ENCODE measurements at places on chromosomes 7 and 10.

GRCh38 chr7:141986923-141987322 is 8.8 kb upstream of the MGAM start:
- DNase-seq = no peak

DNA sequence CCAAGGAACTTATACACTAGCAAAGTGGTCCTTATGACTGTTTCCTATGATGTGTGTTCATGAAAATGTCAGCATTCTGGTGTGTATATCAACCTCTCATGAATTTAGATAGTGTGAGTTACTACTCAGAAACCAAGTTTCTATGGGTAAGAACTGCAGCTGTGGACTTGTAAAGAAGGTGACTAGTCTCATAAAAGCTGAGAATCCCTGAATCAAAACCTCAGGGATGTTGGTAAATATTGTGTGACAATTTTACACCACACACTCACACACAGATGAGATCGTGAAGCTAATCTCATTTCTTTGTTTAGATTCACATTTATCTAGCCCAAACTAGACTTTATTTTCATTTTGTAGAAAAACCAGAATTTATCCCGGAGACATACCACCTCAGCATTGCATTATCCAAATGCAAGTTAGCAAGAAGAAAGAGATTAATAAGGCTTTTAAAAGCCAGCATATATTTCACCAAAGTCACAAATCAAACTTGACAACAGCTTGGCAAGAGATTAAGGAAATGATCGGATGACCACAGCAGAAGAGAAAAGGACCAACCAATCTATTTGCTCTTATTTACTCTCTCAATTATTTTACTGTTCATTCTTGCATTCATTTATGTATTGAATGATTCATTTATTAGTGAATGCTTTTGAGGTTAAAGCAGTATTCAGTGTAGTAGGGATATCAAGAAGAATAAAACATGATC is 92.9 kb downstream of the PLXDC2 start:
- no peak for DNase-seq

- DNase-seq = no peak
Observed at GRCh38 chr7:7651479-7651878, 10.9 kb downstream of the UMAD1 start.

GRCh38 chr7:92244808-92245486 is 767 bp downstream of the KRIT1 start:
- DNase-seq = no peak

- no peak for DNase-seq
Observed at GRCh38 chr10:28551086-28551485, 18.2 kb downstream of the WAC start.

DNA sequence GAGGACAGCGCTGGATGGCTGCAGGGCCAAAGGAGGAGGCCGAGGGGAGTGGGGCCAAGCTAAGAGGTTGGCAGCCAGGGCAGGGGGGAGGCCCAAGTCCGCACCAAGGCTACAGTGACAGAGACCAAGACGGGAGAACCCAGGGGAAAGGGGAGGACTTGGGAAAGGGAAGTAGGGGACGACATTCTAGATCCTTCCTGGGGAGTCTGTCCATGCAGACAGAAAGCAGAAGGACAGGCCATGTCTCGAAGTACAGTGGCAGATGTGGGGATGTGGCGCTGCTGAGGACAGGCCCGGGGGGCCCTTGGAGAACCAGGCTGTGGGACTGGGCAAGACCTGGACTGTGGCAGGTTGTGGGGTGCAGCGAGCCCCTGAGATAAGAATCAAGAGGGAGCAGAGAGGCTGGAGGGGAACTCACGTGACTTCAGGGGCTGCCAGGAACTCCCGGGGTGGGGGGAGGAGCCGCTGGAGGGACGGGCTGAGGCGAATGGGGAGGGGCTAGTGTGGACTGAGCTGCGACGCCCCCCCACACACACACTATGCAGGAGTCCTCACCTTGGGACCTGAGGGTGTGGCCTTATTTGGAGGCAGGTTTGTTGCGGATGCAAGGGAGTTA is 68.5 kb upstream of the TNRC18 start:
- DNase-seq = no peak

GRCh38 chr7:125149151-125149550 is 219.5 kb upstream of the POT1 start:
- no peak for DNase-seq

DNA sequence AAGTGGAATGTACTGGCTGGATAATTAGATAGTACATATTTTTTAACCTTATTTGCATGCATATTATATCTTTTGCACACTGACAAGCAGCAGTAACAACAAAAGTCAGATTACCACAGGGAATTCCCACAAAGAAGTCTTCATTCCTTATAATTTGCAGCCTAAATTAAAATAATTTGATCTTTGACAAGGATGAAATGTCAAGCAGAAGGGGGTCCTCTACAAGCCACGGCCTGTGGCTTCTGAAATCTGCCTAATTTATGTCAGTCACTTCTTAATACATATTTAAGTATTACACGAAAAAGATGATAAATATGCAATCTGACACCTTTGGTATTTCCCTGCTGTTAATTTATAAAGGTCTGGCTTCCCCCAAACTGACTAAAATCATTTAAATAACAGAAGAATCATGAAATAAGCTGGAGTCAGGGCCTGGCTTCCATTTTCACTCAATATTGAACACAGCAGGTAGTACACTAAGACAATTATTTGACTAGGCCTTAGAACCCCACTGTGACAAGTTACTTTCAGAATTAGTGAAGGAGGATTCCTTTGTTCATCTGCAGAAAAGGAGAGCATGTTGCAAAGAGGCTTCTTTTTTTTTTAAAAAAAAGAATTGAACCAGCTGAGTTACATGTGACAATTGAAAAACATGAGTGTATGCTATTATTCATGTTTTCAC is 351.1 kb upstream of the ETV1 start:
- DNase-seq = no peak

DNA sequence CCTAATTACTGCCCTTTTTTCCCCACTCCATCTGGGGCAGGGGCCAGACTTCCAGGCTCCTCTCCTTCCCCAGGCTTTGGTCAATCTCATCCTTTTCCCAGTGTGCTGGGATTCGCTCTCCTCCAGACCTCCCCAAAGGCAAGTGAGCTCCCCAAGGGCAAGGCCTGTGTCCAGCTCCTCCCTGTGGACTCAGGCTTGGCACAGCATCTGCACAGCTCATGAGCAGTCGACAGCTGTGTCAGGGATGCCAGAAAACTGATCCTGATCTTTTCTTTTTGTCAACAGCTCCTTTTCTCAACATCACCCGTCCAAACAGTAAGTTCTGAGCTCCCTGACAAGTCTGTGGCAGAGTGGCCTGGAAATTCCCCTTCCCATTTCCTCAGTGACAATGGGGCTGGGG is 67.1 kb downstream of the C10orf120 start:
- DNase-seq = no peak

DNA sequence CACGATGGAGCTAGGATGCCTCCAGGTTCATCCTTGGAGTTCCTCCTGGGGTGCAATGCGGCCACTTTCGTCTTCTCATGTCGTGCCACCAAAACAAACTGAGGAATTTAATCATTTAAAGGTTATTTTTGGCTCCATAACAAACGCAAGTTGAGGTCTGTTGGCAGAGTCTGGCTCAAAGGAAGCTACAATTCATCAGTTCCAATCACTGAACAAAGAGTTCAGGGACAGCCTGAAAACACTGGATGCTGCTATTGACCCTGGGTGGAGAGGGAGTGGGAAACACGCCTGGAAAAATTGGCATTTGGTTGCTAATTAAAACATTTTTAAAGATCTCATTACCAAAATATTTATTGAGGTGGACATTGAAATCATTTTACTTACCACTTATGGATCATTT is 11.4 kb upstream of the MGMT start:
- no peak for DNase-seq

DNA sequence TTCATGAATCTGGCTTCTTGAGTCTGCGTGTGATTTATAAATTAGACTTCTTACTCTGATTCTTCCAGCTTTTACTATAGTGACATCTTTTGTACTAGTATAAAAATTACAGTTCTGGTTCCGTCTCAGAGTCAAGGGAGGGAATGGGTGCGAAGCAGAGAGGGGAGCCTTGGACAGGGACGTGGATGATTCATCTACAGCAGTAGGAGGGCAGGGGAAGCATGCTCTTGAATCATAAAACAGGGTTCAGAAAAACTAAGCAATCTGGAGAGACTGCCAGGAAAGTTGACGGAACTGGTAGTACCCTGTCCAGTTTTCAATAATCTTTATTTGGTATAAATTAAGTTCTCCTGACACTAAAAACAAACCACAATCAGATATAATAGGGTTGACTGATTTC is 58.1 kb downstream of the ITGA8 start:
- DNase-seq = no peak

- DNase-seq = no peak
Observed at GRCh38 chr7:131346885-131347592, 19.4 kb downstream of the MKLN1 start.

DNA sequence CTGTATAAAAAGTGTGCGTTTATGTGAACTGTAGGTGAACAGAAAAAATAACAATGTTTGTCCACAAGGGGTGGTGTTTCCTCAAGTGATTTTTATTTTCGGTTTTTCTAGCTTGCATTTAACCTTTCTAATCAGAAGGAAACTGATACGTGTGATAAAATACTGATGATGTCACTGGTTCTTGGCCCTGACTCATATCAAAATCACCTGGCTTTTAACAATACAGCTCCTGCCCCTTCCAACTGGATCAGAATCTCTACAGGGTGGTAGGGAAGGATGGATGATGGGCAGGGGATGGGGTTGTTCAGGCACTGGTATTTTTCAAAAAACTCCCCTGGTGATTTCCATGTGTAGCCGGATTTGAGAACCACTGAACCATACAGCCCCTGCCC is 10.9 kb downstream of the NPFFR1 start:
- no peak for DNase-seq

DNA sequence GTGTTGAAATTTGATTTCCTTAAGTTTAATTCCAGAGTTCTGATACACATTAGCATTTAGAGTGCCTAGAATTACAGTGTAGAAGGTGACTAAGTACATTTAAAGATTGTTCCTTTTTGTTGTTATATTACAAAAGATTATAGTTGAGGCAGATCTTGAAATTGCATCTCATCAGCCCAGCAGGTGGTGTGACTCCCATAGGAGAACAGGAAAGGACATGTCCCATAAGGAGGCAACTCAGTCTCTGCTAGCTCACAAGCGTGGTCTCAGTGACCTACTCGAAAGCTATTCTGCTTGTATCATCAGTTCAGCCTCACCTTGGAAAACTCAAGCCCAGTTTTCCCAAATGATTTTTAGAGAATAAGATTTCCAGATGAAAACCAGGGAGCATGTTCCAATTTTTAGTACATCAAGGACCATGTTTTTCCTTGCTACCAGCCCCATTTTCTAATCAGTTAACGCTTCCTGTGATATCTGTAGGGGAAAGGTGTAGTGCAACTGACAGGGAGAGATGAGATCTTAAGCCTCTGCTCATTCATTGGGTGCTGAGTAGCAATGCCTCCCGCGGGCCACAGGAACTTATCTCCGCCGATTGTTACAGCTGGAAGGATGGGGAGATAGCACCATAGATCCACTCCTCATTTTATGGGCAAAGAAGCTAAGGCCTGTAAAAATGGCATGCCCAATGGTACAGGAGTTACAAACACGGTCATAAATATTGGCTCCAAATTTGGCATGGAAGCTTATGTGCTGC is 1.1 kb upstream of the GNAI1 start:
- no peak for DNase-seq

- no peak for DNase-seq
Observed at GRCh38 chr7:28160551-28160991, 20.0 kb downstream of the JAZF1 start.

DNA sequence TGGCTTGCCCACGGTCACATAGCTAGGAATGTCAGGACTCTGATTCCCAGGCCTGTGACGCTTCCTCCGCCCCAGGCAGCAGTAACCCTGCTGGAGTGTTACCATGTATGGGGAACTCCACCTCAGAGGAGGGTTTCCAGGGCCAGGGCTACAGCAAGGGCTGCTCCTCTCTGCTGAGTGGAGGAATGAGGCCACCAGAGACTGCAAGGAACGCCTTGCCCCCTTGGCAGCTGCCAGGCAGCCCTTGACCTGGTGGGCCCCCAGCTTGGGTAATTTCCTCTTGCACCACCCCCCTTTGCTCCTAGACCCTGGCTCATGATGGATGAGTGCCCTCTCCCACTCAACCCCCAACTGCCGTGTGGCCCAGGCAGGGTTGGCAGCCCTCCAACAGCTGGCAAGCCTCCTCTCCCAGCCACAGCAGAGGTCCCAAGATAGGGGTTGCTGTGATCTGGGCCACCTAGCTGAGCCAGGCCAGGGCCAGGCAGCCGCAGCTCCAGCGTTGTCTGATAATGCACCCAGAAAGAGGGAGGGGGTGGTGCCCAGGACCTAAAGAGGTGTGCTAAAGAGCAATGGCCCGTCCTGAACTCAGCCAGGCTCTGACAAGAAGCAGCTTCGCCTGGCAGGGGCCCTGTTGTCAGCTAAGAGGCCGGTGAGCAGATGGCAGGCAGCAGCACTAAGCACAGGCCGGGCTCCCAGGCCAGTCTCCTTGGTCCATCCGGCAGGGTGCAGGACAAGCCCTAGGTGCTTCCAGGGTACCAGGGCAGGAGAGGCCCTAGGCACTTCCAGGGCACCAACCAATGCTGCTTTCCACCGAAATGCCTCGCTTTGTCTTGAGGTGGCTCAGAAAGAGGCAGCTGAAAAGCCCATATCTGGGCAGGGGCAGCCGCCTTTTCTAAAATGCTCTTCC is 35.4 kb downstream of the DRGX start:
- DNase-seq = no peak

- no peak for DNase-seq
Observed at GRCh38 chr10:28036587-28036986, 37.7 kb upstream of the ODAD2 start.

DNA sequence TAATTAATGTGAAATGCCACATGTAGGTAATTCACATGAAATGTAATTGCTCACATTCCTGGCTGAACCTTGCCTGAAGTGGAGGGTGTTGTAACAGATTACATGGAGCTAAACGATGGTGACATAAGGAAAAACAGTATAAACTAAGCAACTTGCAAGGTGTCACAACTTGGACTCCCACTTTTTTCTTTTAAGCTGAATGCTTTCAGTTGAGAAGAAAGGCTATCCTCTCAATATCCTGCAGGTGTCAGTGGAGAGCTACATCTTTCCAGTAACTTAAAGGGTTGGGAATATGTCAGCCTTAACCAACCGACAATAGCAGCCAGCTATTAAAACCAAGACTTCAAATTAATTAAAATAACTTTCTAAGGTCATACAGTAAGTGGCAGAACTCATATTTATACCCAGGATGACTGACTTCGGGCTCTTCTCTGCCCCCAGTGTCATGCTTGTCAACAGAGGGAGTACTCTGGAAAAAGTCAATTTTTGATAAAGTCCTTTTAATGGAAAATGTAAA is 33.7 kb downstream of the NRBF2 start:
- DNase-seq = no peak

DNA sequence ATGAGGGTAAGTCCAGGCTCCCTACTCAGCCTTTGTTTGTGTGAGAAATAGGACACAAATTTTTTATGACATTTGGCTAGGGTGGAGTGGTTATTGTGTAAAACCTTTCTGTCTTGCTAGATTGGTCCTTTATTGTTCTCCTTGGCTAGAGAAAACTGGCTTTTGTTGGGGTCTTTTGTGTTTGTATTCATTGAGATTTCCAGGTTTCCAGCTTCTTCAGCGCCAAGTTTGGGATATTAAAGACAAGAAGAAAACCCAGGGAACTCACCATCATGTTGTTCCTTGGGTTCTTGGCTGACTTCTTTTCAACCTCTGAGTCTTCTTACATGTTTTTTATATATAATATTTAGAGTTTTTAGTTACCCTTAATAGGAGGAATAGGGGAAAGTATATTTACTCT is 310.0 kb downstream of the HPSE2 start:
- no peak for DNase-seq

GRCh38 chr10:103382769-103383168 is 13.5 kb downstream of the ATP5MK start:
- no peak for DNase-seq

GRCh38 chr10:83089335-83089734 is 1050.0 kb upstream of the GHITM start:
- DNase-seq = no peak

Data from activated naive CD4-positive, alpha-beta T cell (primary cell).